ENCODE measurements at places on chromosomes 3 and 15. TPM values are rescaled to one million over a fixed set of nuclear protein-coding genes. Genes with fewer than 3 reads are reported as not detected.

RARB gene
- total RNA-seq = 4.3 TPM

PRSS50 gene
- total RNA-seq = not detected

AGTR1 gene
- 0.85 TPM for total RNA-seq

STARD9 gene
- total RNA-seq = 7.2 TPM

SLC9C1 gene
- total RNA-seq = 0.45 TPM

SERINC4 gene
- 0.12 TPM for total RNA-seq

COL6A6 gene
- not detected for total RNA-seq

MYO1E gene
- 397 TPM for total RNA-seq

DGKG gene
- total RNA-seq = 0.49 TPM

RBM15B gene
- total RNA-seq = 33.4 TPM

CIDEC gene
- 26.2 TPM for total RNA-seq

PODXL2 gene
- 20.8 TPM for total RNA-seq

GOLGA8J gene
- total RNA-seq = not detected

PSTPIP1 gene
- total RNA-seq = 1.6 TPM

PLA2G4E gene
- total RNA-seq = not detected

DNA sequence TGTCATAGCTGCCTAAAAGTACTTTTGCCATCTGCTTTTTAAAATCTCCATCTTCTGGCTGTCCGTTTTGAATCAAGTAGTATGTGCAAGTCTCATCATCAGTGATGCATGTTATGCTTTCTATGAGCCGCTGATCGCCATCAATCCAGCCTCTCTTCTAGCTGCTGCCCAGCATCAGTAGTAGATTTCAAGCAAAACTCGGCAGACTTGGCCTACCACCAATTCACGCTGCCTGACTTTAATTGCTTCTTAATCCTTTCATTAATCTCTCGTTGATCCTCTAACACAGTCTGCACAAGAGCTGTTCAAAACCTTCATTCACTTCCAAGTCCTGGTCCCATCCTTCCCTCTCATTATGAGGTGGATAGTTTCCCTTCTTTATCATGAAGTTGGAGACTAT, 104.9 kb downstream of the NSUN3 start:
- no peak for DNase-seq

GRCh38 chr3:66269411-66269810, 48.6 kb downstream of the SLC25A26 start:
- DNase-seq = no peak

GRCh38 chr15:28985316-28985645, 99.5 kb downstream of the APBA2 start:
- no peak for DNase-seq

DNA sequence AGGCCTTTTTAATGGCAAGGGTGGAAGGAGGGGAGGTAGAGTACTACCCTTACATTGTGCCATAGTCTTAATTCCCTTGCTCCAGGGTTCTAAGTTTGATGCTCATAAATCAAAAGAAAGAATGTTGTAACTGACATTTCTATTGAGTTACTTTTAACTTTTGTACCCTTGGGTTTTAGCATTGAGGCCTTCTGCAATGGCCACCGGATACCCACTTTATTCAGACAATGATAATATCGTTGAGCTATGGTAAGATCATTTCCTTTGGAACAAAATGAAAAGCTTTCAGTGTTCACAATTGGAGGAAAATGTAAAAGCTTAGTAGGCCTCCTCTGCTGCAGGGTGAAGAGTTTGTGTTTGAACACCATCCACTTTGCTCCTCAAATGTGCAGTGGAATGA, 16.8 kb downstream of the CGNL1 start:
- no peak for DNase-seq

- DNase-seq = no peak
Observed at GRCh38 chr15:26736502-26737248, 36.2 kb downstream of the GABRB3 start.

GRCh38 chr3:148206446-148206845, 491.3 kb upstream of the AGTR1 start:
- no peak for DNase-seq

GRCh38 chr3:195226445-195226844, 44.5 kb downstream of the XXYLT1 start:
- no peak for DNase-seq

DNA sequence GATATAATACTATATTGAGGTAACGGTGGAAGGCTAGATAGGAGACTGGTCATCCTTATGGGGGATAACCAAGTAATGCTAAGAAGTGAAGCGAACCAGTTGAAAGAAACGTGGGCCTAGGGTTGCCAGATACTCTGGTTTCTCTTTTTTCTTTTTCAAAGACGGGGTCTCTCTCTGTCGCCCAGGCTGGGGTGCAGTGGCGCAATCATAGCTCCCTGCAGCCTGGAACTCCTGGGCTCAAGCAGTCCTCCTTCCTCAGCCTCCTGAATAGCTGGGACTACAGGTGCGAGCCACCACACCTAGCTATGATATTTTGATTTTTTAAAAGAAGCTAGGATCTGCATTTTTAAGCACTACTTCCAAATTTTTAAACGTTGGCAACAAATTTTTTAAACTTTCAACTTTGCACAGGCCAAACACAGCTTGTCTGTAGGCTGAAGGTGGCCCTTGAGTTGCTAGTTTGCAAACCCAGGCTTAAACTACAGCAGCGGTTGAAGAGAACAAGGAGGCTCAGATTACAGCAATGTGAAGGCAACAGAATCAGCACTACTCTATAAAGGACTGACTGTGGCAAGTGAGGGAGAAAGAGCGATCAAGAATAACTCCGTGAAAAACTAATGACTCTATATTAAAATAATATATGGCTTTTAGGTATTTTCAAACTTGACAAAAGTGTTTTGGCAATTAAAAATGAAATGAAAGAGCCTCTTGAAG, 1.2 kb upstream of the RUBCN start:
- no peak for DNase-seq

GRCh38 chr3:151062611-151063010, 22.9 kb upstream of the MED12L start:
- no peak for DNase-seq

- DNase-seq = no peak
Observed at GRCh38 chr3:53218131-53218530, 37.7 kb downstream of the TKT start.

- DNase-seq = no peak
Observed at GRCh38 chr3:140910860-140911259, 30.8 kb upstream of the SLC25A36 start.

DNA sequence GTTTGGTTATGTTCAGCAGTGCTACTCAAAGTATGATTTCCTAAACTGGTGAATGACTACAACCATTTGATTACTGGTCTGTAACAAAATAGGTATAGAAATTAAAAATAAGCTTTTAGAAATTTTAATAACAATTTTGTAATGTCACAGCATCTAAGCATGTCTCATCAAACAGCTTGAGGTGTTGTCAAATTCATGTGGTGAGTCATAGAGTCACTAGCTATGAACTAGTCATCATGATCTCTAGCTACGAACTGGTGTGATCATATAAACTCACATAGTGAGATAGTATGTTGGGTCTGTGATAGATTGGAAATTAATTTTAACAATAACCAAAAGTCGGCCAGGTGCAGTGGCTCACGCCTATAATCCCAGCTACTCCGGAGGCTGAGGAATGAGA, 213.9 kb upstream of the RBMS3 start:
- DNase-seq = no peak

DNA sequence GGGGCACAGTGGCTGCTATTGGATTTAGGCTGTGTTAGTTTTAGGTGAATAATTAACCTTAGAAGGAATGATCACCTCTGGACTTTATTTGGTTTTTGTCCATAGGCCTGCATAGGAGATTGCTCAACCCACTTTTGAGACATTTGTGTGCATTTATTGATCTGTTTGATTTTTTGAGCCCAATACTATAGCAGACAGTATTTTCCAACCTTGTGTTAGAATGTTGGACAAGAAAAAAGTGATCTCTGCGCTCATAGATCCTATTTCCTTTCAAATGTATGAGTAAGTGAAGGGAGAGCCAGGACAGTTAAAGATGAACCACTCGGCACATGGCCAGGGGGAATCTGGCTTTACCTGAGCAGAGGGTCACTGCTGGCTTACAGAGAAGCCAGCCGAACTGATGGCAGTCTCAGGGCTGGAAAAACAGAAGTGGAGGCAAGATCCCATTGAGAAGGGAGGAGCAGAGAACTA, 8.8 kb upstream of the TOPBP1 start:
- no peak for DNase-seq

- DNase-seq = no peak
Observed at GRCh38 chr3:47377186-47377585, 3.6 kb upstream of the PTPN23 start.

DNA sequence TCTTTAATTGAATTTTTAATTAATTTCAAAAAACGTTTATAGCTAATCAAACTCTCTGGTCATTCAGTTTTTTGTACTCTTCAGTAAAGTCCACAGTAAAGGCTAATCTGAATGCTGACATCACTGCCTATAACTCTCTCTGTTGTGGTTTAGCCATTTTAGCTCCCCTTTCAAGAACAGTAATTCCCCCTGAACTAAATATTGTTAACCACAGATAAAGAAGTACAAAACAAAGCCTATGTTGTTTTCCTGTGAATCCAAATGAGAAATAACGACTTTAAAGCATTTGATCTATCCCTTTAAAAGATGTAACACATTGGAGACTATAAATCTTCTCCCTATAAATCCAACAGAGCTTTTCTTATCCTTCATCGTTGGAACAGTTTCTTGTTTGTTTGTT, 94.2 kb downstream of the ZBTB20 start:
- no peak for DNase-seq

DNA sequence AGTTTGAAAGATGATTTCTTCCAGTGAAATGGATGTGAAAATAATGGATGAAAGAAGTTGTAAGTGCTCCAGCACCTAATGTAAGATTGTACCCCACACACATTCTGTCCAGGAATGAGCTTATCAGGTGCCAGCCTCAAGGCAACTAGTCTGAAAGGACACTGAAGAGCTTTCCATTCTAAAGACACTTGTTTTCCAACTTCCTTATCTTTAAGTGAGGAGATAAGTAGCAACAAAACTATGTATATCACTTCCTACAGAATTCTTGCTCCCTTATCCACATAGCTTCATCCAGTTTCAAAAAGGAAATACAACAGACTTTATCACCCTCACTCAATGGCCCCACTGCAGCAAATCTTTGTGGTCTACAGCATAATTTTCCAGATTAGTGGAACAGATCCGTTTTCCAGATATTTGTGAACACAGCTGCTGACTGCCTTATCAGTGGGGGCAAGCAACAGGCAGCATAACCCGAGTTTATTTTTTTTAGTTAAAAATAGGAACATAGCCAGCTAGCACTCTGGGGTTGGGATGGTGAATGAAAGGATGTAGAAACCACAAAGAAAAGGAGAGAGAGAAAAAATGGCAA, 60.6 kb downstream of the CD200R1L start:
- no peak for DNase-seq

- DNase-seq = no peak
Observed at GRCh38 chr3:105315144-105315543, 51.6 kb upstream of the ALCAM start.

- no peak for DNase-seq
Observed at GRCh38 chr3:120177707-120178306, 83.6 kb upstream of the GSK3B start.

DNA sequence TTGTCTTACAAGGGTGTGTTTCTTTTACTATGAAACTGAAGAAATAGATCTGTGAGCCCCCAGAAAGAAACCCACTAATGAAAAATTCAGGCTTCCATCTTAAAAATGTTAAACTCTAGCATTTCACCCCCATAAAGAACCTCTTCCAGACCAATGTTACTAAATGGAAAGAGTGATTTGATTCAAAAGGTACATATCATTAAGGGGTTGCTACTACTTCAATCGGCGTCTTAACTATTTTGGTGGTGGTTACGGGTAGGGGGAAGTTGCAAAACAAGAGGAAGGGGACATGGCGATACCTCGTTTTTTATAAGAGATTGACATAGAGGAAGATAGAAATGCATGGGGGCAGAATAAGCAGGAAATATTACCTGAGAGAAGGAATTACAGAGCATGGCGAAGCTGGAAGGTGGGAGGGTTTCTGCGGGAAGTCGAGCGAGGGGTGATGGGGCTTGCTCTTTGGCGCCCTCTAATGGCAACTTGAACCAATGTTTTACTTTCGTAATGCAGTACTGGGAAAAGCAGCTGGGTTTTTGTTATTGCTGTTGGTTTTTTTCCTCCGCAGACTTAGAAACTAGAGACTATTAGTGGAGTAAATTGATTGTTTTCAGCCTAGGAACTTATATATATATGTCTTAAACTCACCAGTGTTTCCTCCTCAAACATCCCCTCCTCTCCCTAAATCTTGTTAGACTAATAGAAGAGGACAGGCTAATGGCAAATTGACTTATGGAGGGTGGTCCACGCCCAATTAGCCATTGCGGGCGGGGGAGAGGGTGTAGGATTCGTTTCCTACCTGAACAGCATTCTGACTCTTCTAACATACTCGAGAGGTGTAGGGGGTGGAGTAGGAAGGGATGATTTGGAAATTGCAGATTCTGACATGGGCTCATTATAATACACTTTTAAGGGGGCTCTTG, 11.3 kb upstream of the SOX2 start:
- no peak for DNase-seq

- no peak for DNase-seq
Observed at GRCh38 chr3:129343643-129344360, 65.1 kb downstream of the HMCES start.

DNA sequence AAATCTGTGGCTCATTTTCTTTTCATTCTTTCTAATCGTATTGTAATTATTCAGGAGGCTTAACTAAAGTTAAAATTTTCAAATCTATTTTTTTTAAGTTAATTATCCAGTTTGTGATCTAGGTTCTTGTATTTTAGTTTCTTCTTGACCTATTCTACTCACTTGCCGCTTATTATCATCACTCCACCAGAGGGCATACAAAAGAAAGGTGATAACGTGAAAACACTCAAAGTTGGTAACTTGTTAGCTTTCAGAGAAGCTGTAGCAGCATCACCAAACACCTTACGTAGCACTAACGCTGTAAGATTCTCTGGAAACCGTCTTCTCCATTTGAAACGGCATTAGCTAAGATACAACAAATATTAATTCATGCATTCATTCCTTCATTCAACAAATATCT, 4.8 kb downstream of the GNB4 start:
- DNase-seq = no peak

GRCh38 chr3:38490281-38491030, 5.7 kb upstream of the EXOG start:
- DNase-seq = no peak

- DNase-seq = no peak
Observed at GRCh38 chr15:70251246-70251990, 153.7 kb upstream of the TLE3 start.

GRCh38 chr15:79378394-79379109, 53.6 kb upstream of the MINAR1 start:
- no peak for DNase-seq

GRCh38 chr3:71849681-71850080, 64.7 kb upstream of the PROK2 start:
- no peak for DNase-seq

GRCh38 chr3:122269045-122269444, 56.0 kb upstream of the CSTA start:
- DNase-seq = no peak

All from left colon (tissue), 2 donors.